ENCODE measurements at places on chromosomes 5 and 9.

- DNase-seq: no peak
Observed at GRCh38 chr9:107872457-107873192, 383.1 kb upstream of the KLF4 start.

DNA sequence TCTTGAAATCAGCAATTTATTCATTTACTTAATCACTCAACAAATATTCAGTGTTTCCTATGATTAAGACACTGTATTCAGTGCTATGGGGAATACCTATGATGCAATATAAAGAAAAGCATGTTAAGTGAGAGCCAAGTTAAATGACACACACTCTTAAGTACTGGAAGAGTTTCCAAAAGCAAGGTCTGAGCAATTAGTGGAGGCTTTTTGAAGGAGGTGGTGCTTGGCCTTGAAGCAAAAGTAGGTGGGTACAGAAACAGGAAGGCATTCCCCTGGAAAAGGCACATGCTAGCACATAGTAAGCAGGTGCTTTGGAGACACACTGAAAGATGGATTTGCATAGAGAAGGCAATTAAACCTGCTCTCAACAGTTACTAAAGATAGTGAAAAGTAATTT lies 4.0 kb downstream of the TSLP start:
- no peak for DNase-seq

GRCh38 chr5:153816870-153817269 lies 221.8 kb downstream of the FAM114A2 start:
- no peak for DNase-seq

- DNase-seq: no peak
Observed at GRCh38 chr9:89455356-89455824, 42.5 kb downstream of the SEMA4D start.

- DNase-seq: no peak
Observed at GRCh38 chr9:35205340-35205739, 43.5 kb downstream of the UNC13B start.

- DNase-seq: no peak
Observed at GRCh38 chr9:75464726-75465125, 376.4 kb downstream of the OSTF1 start.

DNA sequence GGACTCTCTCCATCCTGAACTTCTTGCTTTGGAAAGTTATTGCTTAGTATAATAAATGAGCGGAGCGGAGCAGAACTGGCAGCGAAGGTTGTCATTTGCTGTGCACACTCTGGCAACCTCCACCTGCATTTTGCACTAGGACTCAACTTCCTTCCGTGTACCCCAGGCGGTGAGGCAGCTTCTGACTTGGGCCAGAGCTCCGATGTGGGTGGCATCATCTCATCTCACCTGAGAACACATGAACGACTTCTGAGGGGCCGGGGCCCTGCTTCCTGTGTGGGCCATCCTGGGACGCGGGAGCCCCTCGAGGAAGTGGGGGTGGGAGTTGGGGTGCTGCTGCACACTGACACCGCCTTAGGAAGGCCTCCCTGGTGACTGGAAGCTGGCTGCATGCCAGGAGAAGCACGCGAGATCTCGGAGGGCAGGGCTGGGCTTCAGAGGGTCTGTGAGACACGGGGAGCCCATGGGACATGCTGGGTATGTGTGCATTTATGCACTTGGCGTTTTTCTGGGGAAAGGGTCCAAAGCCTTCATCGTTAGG lies 56.5 kb upstream of the COL5A1 start:
- DNase-seq: no peak

- DNase-seq: no peak
Observed at GRCh38 chr5:51495672-51496071, 112.4 kb downstream of the ISL1 start.

GRCh38 chr5:132797651-132798050 lies 15.5 kb upstream of the SOWAHA start:
- no peak for DNase-seq

DNA sequence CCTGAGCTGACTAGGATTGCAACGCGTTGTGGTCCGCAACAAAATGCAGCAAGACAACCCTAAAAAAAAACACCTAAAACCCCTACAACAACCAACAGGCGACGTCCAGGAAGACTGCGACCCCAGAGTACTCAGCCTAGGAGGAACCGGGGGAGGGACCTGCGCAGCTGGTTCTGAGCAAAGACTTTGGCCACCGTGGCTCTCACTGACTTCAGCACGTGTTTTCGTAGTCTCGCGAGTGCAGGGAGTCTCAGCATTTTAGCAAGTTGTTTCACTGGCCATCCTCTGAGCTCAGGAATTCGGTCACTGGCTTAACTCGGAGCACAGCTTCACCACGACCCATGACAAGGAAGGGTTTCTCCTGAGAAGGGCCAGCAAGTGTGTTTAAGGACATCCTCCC lies 8.6 kb upstream of the ZDHHC11 start:
- no peak for DNase-seq

DNA sequence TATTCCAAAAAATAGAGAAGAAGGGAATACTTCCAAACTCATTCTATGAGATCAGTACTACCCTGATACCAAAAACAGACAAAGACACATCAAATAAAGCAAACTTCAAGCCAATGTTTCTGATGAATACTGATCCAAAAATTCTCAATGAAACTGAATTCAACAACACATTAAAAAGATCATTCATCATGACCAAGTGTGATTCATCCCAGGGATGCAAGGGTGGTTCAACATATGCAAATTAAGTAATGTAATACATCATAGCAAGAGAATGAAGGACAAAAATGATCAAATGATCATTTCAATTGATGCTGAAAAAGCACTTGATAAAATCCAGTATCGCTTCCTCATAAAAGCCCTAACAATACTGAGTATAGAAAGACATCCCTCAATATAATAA lies 4.9 kb upstream of the RCL1 start:
- DNase-seq: no peak

GRCh38 chr5:180553530-180553929 lies 37.8 kb downstream of the SCGB3A1 start:
- no peak for DNase-seq

DNA sequence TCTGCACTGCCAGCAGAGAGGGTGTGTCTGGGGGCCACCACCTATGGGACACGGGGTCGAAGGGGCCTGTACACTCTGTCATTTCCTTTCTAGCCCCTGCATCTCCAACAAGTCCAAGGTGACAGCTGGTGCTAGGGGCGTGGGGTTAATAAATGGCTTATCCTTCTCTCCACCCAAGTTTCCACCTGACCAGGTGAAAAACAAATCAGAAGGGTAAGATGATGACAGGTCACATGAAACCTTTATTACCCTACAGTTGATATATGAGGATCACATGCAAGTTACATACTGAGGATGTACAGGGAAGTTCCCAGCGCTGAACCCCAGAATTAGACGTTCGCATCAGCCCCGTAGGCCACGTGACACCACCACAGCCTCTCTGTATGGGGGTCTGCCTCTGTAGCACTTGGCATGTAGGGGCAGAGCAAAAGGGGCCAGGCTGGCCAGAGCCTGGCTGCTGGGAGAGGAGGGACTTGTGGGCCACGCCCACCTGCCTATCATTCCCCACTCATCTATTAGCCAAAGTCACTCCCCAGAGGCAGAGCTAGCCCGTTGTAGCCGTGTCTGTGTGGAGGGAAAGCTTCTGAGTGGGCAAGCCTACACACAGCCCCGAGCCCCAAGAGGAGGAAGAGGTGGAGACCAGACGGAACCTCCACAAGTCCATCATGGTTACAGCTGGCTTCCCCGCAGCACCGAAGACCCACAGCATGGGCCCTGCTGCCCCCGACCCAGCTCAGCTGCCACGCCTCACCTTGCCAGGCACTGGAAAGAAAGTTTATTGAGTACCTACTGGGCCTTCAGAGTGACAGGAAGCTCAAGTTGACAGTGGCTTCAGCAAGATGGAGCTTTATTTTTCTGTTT lies 2.2 kb downstream of the TMEM141 start:
- no peak for DNase-seq

DNA sequence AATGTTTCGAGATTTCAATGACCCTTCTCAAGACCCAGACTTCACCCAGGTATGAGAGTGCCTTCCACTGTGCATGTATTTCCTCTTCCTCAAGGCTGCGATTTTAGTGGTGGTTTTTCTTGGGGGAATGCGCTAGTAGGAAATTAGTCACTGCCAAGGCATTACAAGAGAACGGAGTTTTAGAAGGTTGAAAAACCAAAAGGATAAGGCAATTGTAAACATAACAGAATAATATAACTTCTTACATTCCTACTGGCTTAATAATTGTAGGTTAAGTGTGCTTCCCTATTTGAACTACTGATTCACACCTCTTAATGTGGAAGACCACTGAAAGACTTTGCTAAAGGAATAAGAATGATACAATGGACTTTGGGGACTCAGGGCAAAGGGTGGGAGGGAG lies 38.9 kb downstream of the ACO1 start:
- DNase-seq: no peak

- DNase-seq: no peak
Observed at GRCh38 chr9:77827104-77827784, 179.1 kb upstream of the GNA14 start.

DNA sequence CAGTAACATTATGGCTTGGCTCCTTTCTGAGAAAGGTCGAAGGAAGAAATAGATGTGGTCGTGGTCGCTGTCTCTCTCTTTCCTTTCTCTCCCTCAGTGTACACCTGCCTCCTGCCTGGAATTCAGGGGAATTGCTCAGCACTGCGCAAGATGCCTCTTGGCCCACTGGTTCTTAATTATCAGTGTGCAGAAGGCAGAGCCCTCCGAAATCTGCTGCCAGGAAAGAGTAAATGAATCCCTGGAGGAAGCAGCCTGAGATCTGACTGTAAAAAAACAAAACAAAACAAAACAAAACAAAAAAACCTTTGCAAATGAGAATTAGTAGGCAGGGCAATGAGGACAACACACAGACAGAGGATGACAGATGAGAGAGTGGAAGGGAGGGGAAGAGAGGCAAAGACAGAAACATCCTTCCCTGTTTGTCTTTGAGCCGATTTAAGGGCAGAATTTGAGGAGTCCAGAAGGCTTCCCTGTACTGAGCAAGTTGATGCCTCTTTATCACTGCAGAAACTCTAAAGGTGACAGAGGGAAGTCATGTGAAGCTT lies 113.8 kb upstream of the PUM3 start:
- no peak for DNase-seq

DNA sequence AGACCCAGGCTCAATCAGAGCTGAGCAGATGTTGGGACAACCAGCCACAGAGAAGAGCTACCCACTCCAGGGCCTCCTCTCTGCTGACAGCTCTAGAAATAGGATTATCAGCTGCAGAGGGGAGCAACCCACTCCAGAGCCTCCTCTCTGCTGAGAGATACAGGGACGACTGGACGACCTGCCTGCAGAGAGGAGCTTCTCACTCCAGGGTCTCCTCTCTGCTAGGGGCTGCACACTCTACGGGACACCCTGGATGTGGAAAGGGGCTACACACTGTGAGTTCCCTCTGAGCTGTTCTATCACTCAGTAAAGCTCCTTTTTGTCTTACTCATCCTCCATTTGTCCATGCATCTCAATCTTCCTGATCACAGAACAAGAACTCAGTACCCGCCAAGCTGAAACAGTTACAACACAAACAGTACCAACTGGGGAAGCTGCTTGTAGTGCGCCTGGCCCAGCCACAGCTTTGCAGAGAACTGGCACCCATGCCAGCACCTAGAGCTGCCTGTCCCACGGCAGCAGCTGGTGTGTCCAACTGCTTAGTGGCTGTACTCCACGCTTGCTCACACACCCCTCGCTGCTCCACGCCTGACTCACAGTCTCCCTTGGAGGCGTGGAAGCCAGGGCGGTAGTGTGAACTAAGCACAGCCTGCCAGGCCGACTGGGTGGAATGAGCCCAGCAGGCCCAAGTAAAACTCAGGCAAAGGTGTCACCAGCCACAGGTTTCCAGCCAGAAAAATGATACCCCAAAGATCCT lies 56.8 kb downstream of the PRELID2 start:
- DNase-seq: peak; percentile 83

GRCh38 chr5:167317884-167318283 lies 973.6 kb upstream of the WWC1 start:
- no peak for DNase-seq

DNA sequence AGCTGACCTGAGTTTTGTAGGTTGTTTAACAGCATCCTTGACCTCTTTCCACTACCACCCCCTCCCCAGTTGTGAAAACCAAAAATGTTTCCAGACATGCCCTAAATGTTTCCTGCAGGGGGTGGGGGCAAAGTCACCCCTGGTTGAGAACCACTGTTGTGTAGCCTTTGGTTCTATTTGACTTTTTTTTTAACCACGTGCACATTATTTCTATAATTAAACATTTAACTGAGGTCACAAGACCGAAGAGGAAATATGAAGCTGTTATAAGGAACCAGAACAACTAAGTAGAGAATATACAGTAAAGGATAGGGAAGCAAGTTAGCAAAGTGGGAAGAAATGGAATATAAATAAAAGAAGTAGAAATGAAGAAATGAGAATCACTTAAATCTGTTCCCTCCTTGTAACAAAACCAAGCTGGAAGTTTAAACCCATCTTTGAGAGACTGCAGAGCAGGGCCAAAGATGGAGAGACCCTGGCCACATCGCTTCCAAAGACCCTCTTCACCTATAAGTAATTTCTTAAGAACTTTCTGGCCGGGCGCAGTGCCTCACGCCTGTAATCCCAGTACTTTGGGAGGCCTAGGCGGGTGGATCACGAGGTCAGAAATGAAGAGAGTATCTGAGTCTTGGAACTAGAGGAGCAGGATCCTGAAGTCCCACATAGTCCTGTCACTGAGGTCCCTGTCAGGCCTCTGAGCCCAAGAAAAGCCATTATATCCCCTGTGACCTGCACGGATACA lies 14.4 kb downstream of the SIT1 start:
- peak; percentile 34 for DNase-seq

DNA sequence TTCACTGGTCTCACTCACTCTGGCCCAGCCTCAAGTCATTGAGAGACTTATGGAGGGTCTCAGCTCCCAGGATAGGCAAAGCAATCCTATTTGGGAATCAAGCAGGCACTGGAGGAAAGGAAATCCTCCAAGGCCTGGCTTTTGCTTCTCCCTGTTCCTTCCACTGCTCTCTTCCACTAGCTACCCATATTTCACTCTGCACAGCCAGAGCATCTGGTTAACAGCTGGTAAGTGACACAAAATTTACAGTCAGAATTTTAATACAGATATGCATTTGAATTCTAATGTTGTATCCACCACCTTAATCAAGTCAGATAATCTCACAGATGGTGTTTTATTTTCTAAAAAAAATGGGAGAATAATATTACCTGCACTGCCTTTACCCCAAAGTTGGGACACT lies 868 bp upstream of the C1QTNF2 start:
- no peak for DNase-seq

DNA sequence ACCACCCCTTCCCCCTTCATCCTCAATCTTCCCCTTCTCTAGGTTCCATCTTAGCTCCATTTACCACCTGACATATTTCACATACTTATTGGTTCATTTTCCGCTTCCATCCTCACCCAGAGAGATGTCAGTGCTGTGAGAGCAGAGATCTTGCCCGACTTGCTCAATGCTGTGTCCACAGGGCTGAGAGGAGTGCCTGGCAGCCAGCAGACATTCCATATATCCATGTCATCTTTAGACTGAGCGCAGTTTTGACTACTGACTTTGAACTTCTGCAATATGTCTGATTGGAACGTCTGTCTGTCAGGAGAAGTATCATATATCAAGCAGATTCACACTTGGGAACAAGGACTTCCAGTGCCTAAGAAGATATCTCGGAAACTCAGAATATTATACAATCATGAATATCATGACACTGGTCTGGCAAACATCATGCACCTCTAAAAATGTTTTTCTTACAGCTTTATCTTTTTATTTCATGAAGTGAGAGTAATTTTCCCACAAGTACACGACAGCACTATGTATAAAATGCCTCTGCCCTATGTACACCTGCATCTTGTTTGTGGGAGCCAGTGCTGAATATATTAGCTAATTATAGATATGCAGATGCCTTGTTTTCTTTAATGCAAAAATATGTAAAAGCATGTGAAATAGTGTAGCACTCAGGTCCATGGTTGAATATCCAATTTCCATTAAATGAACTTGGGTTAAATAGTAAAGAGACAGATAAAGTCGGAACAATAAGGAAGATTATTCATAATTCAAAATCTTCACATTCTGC lies 454.0 kb upstream of the DAP start:
- DNase-seq: no peak
